SK-N-DZ (cell line): ENCODE measurements at places on chromosomes 5 and 9.

DNA sequence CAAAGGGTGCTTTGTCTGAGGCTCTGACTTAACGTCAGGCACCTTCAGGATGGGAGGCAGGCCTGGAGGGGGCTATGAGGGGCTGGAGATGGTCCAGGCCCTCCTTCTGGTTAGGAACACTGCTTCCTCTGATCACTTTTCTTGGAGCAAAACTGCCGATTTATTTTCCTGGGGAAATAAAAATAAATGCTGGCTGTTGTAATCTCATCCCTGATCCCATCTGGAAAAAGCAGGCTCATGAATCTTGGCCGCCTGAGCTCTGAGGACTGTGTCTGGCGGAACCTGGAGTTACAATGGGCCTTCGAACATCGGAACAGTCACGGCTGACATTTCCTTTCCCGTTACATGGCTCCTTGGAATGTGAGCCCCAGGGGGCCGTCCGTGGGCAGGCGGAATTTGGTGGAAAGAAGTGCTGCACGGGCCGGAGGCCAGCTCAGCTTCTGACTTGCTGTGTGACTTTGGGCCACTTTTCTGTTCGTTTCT lies 157.8 kb downstream of the RGS3 start:
- DNase-seq: no peak

- no peak for DNase-seq
Observed at GRCh38 chr9:26263478-26263877, 585.2 kb upstream of the TUSC1 start.

- peak; percentile 35 for DNase-seq
Observed at GRCh38 chr9:100011062-100011681, 87.6 kb downstream of the ERP44 start.

GRCh38 chr5:55441107-55441771 lies 93.5 kb downstream of the PLPP1 start:
- DNase-seq: no peak

DNA sequence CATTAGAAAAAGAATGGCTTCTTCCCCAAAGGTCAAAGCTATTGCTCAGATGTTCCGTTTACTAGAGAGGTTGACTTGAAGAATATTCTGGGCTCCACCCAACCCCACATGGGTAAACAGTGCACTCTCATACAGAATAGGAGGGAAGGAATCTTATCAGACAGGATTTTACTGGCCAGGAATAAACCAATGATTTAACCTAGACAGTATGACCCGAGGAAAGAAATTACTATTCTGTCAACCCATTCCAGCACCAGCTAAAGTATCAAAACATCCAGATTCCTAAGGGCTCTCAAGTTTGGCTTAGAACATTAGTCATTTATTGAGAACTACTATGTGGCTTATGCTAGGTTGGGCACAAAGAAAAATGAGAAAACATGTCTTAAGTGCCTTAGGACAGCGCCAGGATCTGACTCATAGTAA lies 493.6 kb upstream of the KLF4 start:
- DNase-seq: no peak

DNA sequence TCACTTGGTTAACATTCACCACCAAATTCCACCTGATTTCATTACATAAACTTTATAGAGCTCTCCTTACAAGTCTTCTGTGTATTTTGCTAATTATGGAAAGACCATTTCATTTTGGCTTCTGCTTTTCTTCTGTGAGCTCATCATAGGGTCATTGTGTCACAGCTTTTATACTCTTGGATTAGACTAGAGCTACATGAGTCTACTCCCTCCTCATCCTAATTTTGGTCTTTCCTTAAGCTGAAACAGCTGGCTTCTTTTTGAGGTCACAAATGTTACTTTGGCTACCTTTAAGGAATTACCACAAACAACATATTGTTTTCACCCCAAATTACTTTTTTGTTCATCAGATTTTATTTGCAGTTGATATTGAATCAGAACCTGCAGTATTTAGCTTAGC lies 103.0 kb downstream of the NPR3 start:
- no peak for DNase-seq

- DNase-seq: no peak
Observed at GRCh38 chr5:83055166-83055565, 22.0 kb downstream of the TMEM167A start.

DNA sequence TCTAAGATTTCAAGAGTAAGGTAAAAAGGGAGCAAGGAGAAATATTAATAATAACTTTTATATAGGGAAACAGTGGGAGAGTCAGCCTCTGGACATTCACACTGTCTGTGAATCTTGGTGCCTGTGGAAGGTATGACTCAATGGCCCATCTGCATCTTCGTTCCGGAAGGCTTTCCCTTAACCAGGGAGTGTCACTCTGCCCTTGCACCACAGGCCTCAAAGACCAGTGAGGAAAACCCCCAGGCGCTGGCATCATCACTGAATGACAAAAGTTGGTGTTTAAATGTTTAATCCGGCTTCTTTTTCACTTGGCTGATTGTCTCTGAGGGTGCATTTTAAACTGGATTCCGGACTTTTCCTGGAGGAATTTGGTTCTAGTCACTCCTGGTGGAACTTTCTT lies 522.4 kb upstream of the TLE4 start:
- no peak for DNase-seq

- DNase-seq: no peak
Observed at GRCh38 chr5:14735944-14736343, 71.4 kb downstream of the OTULIN start.

DNA sequence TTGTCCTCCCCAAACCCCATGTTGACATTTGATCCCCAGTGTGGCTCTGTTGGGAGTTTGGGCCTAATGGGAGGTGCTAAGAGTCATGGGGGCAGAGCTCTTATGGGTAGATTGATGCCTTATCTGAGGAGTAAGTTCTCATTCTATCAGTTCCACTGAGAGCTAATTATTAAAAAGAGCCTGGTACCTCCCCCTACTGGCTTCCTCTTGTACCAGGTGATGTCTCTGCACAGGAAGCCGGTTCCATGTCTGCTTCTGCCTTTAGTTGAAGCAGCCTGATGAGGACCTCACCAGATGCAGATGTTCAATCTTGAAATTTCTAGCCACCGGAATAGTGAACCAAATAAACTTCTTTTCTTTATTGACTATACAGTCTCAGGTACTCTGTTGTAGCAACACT lies 10.8 kb downstream of the GABRB2 start:
- no peak for DNase-seq

DNA sequence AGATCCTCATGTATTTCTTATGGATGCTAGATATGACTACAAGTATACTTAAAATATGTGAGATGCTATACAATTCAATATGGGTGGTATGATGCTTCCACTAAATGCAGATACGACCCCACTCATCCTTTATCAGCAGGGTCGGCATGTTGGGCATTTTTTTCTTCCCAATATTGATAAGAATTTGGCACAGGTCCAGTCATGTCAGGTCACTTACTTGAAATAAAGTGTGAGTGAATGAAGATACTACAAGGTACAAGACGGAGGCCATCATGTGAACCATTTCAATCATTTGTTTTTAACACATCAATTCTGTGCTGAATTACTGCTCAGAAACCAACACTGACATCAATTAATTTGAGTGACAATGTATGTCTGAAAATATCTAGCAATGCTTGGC lies 146.9 kb upstream of the GNA14 start:
- no peak for DNase-seq

- DNase-seq: peak; percentile 55
Observed at GRCh38 chr5:174371600-174372094, 326.1 kb downstream of the NSG2 start.

- no peak for DNase-seq
Observed at GRCh38 chr5:179872828-179873575, 14.4 kb upstream of the MRNIP start.

- DNase-seq: no peak
Observed at GRCh38 chr5:88660264-88660946, 222.6 kb downstream of the MEF2C start.

GRCh38 chr9:75903785-75904360 lies 13.4 kb downstream of the PCSK5 start:
- no peak for DNase-seq

GRCh38 chr5:114208588-114208987 lies 153.3 kb upstream of the KCNN2 start:
- DNase-seq: no peak

- no peak for DNase-seq
Observed at GRCh38 chr9:121115466-121115865, 40.7 kb downstream of the CNTRL start.

DNA sequence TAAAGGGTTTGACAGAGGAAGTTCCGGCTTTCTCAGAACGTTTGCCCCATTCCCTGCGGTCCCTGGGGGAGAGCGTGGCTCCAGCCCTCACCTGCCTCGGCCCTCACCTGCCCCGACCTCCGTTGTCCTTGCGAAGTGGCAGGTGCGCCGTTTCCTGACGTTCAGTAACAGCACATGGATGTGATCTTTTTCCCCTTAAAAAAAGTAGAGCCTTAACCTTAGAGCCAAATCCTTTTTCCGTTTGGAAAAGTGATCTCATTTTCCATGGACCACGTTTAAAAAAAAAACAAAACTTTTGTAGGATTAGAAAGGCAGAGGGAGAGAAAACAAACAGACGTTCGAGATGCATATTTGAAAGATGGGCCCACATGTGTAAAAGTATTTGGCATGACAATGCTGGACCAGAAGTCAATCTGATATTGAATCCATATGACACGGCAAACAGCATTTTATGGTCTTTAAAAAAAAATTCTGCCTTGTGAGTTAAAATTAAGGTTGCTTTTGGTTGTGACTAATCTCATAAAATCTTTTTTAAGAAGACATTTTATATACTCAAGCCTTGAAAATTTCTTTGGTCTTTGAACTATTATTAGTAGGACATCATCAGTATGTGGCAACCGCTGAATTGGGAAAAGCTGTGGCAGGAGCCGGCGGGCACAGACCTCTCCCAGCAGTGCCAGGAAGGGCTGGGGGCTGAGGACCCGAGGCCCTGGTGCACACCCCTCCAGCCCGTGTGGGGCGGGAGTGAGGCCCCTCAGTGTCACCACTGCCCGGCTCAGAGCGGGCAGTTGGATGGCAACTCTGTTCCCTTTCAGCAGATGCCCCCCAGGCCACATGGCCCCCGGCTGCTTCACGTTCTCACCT lies 42.5 kb upstream of the EXOC3 start:
- DNase-seq: no peak

- DNase-seq: no peak
Observed at GRCh38 chr9:97938081-97938644, at the start of gene HEMGN. Gene HEMGN (minus strand): TSS chr9:97938172. CDS start chr9:97938136, 36 bp downstream.

DNA sequence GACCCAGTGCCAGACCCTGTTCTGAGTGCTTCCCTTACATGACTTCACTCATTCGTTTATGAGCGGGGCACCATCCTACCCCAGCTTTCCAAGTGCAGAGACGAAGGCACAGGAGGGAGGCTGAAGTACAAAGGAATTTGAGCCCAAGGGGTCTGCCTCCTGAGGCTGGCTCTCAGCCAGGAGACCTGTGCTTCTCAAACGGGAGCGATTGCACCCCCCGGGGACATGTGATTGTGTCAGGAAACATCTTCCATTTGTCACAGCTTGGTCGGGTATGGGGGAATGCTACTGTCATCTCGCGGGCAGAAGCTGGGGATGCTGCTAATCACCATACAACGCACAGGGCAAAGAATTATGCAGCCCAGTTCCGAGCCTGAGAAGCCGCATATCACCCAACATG lies 23.9 kb downstream of the ADCY2 start:
- no peak for DNase-seq

GRCh38 chr5:73763300-73764032 lies 137.5 kb downstream of the ARHGEF28 start:
- DNase-seq: peak; percentile 75

DNA sequence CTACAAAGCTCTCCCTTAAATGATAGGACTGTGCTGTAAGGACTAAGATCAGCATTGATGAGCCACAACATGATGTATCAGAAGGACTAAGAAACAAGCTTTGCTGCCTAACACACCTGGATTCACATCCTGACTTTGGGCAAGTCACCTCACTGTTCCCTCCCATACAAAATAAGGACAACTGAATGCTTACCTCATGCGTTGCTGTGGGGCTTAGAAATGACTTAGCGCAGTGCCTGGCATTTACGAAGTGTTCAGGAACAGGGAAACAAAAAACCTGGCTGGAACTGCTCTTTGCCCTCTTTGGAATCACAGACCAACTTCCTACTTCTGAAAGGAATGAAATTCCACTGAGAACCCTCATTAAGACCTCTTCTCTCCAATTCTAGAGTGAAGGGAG lies 113.7 kb downstream of the BAAT start:
- no peak for DNase-seq

- DNase-seq: no peak
Observed at GRCh38 chr9:113301548-113301947, 1.6 kb downstream of the RNF183 start.

DNA sequence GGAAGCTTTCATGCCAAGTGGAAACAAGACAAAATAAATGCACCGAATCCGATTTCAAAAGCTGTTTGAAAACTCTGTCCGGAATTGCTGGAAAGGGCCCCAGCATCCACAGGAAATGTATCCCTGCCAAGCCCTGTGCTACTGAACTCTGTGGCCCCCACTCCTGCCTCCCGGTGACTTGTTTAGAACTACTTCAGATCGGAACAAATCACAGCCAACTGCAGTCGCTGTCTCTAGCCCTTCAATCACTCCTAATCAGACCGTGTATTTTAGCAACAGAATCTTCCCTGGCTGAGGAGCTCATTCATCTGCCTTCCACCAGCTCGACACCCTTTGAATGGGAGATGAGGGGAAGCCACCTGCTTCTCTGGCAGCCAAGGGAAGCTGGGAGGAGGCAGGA lies 94.1 kb downstream of the KCNIP1 start:
- DNase-seq: no peak

DNA sequence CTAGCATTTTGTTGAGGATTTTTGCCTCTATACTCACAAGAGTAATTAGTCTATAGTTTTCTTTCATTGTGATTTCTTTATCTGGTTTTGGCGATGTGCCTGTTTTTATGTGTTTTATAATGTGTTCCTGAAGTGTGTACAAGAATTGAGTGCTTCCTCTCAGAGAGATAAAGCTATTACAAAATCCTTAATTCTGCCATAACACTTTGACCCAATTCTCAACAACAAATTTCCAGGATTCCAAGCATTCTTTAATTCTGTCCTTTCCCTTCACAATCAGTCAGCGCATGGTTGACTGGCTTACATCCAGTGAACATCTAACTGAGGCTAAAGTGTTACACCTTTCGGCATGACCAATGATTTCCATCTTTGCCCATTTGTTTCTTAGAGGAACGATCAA lies 282.9 kb upstream of the MVB12B start:
- no peak for DNase-seq

DNA sequence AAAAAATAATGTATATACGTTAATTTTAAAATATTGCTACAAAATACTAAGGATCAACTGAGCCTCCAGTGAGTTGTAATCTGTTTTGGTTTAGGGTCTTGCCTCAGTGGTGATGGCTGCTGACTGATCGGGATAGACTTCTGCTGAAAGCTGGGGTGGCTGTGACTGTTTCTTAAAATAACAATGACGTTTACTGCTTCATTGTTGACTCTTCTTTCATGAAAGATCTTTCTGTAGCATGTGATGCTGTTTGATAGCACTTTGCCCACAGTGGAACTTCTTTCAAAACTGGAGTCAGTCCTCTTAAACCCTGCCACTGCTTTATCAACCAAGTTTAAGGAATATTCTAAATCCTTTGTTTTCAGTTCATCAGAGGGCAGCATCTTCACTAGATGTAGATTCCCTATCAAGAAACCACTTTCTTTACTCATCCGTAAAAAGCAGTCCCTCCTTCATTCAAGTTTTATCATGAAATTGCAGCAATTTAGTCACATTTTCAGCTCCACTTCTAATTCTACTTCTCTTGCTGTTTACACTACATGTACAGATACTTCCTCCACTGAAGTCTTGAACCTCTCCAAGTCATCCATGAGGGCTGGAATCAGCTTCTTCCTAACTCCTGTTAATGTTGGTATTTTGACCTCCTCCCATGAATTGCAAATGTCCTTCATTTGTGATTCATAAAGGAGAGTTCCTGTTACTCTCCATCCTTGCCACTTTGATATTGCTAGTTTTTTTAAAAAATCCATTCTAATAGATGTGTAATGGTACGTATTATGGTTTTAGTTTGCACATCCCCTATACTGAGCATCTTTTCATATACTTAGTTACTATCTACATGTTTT lies 41.5 kb upstream of the PTPDC1 start:
- no peak for DNase-seq
